ENCODE measurements at places on chromosomes 7 and 10. TPM values are rescaled to one million over a fixed set of nuclear protein-coding genes. Genes with fewer than 3 reads are reported as not detected.

Gene CALML5
- not detected for total RNA-seq

- DNase-seq = no peak
Observed at GRCh38 chr7:3083350-3083749, 39.7 kb upstream of the CARD11 start.

- DNase-seq = no peak
Observed at GRCh38 chr7:50492770-50493519, 42.8 kb upstream of the FIGNL1 start.

- DNase-seq = no peak
Observed at GRCh38 chr10:69960988-69961880, 91.4 kb upstream of the MACROH2A2 start.

Gene NYAP1
- total RNA-seq = 0.24 TPM

Gene TEX36
- total RNA-seq = not detected

- no peak for DNase-seq
Observed at GRCh38 chr7:109842386-109842785, 1248.5 kb upstream of the LRRN3 start.

- DNase-seq = no peak
Observed at GRCh38 chr7:15593382-15593781, 31.6 kb upstream of the AGMO start.

DNA sequence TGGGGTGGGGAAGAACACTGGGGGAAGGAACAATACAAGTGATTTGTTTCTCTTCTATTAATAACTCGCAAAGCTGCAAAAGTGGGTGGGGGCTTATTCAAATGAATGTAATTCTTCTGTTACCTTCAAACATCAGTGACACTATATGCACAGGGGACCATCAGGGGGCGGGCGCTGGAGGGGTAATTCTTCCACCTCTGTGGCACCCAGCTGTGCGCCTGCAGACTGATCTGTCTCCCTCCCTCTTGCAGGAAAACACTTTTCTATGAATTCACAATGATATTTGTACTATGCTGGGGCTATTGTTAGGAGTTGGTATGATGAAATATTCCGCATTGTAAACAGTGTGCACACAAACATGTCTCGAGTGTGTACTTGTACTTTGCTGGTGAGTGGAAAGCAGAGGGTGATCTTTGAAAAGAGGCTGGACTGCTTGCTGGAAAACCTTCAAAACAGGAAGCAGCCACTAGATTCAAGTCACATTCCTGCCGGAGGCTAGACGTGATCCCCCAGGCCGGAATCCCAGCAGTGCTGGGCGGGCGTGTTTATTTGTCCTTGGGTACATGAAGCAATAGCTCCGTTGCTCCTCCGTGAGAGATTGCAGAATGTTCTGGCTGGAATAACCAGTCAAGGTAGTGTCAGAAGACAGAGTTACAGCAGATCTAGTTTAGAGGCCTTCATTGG lies 15.8 kb upstream of the BNIP3 start:
- no peak for DNase-seq

DNA sequence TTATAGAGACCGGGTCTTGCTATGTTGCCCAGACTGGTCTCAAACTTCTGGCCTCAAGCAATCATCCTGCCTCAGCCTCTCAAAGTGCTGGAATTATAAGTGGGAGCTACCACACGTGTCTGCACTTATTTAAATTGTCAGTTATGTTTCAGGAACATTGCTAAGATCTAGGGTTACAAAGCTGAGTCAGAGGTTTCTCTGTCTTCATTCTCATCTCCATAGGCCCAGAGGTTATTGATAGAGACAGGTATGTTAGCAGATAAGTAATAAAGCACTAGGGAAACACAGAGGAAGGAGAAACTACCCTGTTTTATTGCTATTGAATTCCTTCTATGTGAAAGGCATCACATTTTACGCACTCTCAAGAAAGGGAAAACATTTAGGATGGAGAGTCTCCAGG lies 214.1 kb downstream of the REEP3 start:
- no peak for DNase-seq

GRCh38 chr7:15005672-15006071 lies 103.1 kb upstream of the DGKB start:
- no peak for DNase-seq

GRCh38 chr7:24899161-24899560 lies 80.8 kb downstream of the OSBPL3 start:
- DNase-seq = no peak

GRCh38 chr10:29430101-29430500 lies 141.2 kb downstream of the LYZL1 start:
- no peak for DNase-seq

- no peak for DNase-seq
Observed at GRCh38 chr7:41918597-41918996, 215.7 kb upstream of the INHBA start.

DNA sequence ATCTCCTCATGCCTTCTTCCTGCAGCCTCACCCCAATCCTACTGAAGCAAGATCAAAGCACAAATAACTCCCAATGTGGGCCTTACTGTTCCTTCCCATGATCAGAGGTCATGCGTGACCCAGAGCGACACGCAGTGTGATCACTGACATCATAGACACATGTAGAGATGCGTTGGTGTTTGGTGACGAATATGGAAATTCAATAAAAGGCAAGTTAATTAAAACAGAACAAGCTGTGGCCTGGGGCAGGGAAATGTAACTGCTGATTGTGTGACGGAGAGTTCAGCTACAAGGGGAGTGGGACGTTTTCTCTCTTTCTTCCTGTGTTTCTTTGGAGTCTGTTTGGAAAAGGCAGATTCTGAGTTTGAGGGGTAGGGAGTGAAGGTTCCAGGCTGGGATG lies 34.8 kb upstream of the CARD11 start:
- no peak for DNase-seq

DNA sequence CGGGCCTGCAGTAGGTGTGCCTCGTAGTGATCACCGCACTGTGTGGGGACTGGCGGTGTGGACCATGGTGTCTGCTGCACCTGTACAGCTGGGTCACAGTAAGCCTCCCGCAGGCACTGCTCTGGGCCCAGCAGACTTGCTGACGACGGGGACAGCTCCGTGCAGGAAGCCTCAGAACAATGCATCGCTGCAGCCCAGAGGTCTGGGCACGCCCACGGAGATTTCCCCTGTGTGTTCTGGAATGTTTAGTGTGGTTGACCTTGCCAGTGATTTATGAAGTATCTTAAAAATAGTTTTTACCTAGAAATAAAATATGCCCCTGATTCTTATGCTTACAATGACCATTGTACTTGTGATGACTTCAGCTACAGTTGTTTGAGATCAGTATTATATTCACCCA lies 59.1 kb upstream of the ZNF32 start:
- no peak for DNase-seq

Gene HMX2
- total RNA-seq = 0.43 TPM

DNA sequence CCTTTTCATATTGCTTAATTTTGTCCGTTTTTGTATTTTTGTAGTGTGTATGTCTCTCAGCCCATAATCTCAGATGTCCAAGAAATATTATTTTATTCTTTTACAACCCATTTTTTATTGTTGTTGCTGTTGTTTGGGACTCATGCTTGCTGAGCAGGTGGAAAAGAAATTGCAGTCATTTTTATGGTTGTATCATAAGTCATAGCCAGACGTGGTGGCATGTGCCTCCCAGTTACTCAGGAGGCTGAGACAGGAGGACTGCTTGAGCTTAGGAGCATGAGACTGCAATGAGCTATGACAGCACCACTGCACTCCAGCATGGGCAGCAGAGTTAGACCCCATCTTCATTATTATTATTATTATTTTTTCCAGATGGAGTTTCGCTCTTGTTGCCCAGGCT lies 117.8 kb downstream of the EPC1 start:
- no peak for DNase-seq

GRCh38 chr7:133502498-133502897 lies 249.6 kb downstream of the EXOC4 start:
- no peak for DNase-seq

DNA sequence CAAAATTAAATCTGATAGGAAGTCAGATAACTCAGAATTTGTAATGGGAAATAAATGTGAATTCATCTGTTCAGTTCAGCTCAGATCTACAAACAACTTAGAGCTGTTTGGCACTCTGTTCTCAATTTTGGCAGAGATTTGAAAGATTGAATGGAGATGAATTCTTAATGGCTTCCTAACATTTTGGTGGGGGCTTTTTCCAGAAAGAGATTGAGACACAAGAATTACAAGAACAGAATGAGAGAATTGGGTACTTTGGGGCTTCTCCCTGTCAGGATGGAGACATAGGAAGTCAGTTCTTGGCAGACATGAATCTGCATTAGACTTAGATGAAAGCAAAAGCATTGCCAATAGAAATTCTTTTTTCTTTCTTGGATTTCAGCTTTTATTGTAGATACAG lies 39.0 kb upstream of the PTPRZ1 start:
- no peak for DNase-seq

DNA sequence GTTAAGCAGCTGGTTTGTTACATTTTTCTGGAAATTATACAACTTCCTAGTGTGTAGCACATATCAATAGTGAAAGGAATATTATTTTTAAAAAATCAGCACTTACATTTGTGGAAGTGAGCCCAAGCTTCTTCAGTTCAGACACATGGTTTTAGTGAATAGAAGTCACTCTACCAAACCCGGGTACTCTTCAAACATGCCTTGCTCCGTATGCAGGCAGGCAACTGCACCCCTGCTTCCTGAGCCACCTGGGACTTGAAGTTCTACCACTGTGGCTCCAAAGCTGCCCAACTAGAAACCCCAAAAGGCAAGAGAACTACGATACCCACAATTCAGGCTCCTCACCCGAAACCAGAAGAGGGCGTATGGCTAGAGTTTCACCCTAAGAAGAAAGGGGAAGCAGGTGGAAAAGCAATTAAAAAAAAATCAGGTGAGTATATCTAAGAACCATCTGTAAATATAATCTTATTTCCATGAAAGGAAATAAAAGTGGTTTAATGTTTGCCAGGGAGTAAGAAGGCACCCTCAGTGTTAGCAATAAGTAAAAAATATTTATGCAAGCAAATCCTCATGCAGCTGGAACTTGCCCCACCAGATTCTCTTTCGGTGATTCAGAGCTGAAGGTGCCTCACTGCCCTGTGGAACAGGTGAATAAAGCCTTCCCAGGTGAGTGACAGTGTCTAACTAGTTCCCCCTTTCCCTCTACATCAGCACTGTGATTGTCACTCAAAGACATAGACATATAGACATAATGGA lies at the start of gene MACC1:
MACC1 (minus strand) TSS at position 192 of the 756 bp plus-strand sequence. CDS start 55,522 bp downstream, outside the sequence.
- no peak for DNase-seq

DNA sequence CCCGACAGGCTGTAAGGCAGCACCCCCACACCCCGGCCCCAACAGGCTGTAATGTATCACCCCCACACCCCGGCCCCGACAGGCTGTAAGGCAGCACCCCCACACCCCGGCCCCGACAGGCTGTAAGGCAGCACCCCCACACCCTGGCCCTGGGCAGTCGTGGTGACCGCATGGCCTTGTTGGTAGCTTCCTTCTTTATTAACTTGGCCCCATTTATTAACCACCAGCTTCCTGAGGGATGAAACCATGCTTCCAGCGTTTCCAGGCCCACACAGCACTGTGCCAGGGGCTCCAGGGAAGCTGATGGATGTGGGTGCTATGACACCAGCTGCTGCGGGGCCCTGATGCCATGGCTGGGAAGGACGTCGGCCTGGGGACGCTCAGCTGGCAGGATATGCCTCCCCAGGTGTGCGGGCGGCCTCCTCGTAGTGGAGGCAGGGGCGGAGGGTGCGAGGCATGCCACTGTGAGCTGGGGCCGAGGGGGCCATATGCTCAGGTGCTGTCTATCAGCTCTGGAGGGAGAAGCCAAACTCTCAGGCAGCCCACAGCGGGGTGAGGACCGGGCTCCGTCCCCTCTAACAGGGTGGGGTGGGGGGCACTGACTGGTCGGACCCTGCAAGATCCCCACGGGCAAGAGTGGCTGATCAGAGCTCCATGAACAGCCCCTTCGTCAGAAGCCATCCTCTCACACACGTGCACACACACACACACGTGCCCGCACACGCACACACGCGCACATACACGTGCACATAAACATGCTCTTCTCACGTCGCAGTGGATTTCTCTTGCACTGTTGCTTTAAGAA lies 311.0 kb downstream of the PTPRN2 start:
- DNase-seq = no peak

DNA sequence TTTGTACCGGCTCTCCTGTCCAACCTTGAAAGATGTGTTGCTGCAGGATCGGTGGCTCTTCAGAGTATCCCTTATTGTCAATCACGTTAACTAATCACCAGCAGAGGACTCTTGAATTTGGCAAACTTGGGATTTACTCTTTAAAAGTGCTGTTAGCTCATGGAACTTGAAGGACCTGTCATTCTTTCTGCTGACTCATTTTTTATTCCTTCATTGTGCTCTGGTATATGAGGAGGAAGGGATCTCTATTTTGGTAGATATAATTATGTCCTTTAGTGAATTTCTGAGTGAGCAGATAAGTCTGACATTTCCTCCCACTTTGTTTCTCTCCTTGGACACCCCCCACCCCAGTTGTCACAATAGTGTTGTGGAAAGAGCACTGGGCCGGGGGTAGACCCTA lies 175.1 kb upstream of the HDAC9 start:
- DNase-seq = no peak

DNA sequence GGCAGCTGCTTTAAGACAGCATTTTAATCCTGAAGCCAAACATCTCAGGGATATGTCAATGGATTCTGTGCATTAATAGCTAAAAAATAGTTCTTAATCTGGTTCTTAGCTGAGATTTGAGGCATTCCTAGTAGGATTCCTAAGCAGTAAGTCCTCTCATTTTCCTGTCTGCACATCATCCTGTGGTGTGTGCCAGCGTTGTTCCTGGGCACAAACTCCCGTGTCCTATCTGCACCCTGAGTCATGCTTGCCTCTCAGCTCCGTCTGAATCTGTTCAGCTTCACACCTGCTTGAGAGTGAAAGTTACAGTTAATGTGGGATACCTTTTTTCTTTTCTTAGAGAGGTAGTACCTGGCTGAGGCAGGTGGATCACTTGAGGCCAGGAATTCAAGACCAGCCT lies 19.5 kb downstream of the BAG3 start:
- no peak for DNase-seq

Gene HOXA7
- total RNA-seq = not detected

Data from activated CD4-positive, alpha-beta memory T cell treated with anti-CD3 and anti-CD28 coated beads for 36 hours (primary cell).